Tibial nerve (tissue), 4 donors: ENCODE measurements at places on chromosomes 12 and 14.

- H3K36me3 ChIP-seq, result no peaks in the 10 kb centered on the region
- H3K27ac ChIP-seq, result peak overlapping the region; percentile 25
- H3K27me3 ChIP-seq, result no peaks in the 10 kb centered on the region
- H3K4me3 ChIP-seq, result no peak overlapping the region
Measured at GRCh38 chr14:68397371-68397811, 395.5 kb downstream of the ZFP36L1 start.

DNA sequence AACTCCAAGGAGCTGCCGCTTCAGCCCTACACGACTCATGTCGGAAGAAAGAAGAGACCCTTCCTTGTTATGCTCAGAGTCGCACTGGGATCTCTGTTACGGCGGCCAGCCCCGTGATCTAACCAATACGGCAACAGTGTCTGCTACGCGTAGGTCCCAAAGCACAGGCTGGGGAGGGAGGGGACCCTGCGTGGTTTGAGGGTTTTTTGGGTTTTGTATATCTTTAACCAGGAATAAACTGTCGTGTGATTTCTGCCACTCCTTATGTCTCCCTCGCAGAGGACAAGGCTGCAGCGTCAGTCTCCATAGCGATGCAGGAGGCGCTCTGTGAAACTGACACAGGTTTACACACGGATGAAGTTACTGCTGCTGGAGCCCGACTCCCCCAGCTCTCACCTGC, 60.0 kb upstream of the DIO3 start:
- peak; percentile 7 for DNase-seq
- no peaks in the 10 kb centered on the region for H3K4me1 ChIP-seq
- H3K27me3 ChIP-seq, result no peaks in the 10 kb centered on the region

- H3K27me3 ChIP-seq, result no peaks in the 10 kb centered on the region
- peaks cover 100% of the 10 kb centered on the region for H3K4me1 ChIP-seq
- H3K4me3 ChIP-seq, result no peak overlapping the region
- peak overlapping the region; percentile 82 for H3K27ac ChIP-seq
- H3K36me3 ChIP-seq, result no peaks in the 10 kb centered on the region
Measured at GRCh38 chr12:120249875-120250795, 15.4 kb downstream of the PXN start.

GRCh38 chr14:26008290-26008689, 589.5 kb downstream of the NOVA1 start:
- no peaks in the 10 kb centered on the region for H3K36me3 ChIP-seq
- DNase-seq, result no peak
- H3K4me1 ChIP-seq, result no peaks in the 10 kb centered on the region
- no peak overlapping the region for H3K4me3 ChIP-seq
- H3K27me3 ChIP-seq, result no peaks in the 10 kb centered on the region
- no peak overlapping the region for H3K27ac ChIP-seq

GRCh38 chr14:31834616-31835015, 242.5 kb upstream of the ARHGAP5 start:
- no peak for DNase-seq
- no peaks in the 10 kb centered on the region for H3K4me1 ChIP-seq
- no peak overlapping the region for H3K4me3 ChIP-seq
- H3K27me3 ChIP-seq, result no peaks in the 10 kb centered on the region
- H3K36me3 ChIP-seq, result no peaks in the 10 kb centered on the region
- H3K27ac ChIP-seq, result no peak overlapping the region

- H3K27ac ChIP-seq, result no peak overlapping the region
- peaks cover 19% of the 10 kb centered on the region for H3K36me3 ChIP-seq
- H3K4me3 ChIP-seq, result no peak overlapping the region
Measured at GRCh38 chr14:63938198-63939005, 85.6 kb downstream of the SYNE2 start.

- H3K4me3 ChIP-seq, result no peak overlapping the region
- H3K27me3 ChIP-seq, result no peaks in the 10 kb centered on the region
- no peak overlapping the region for H3K27ac ChIP-seq
- no peaks in the 10 kb centered on the region for H3K4me1 ChIP-seq
- H3K36me3 ChIP-seq, result no peaks in the 10 kb centered on the region
Measured at GRCh38 chr12:13373803-13374202, 177.3 kb downstream of the EMP1 start.

DNA sequence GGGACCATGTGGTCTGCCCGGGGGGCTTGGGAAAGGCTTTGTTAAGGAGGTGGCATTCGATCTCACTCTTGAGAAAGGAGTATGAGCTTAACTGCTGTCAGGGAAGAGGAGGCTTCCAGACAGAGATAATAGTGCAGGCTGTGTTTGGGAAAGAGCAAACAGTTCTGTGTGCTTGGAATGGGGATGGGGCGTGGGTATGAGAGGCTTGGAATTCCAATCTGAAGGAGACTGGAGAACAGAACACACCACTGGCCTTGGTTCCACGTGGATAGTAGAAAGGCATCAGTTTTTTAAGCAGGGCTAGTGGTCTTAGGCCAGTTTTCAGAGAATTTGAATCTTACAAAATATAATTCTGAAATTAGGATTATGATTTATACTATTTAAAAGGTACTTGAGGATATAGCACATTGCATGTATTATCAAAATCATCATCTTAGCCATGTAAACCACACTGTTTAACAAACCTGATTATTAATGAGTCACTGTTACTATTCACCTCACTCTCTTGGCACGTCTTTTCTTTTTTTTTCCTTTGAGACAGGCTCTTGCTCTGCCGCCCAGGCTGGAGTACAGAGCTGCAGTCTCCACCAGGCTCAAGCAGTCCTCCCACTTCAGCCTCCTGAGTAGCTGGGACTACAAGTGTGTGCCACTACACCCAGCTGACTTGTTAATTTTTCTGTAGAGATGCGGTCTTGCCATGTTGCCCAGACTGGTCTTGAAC, 38.5 kb upstream of the KCNK13 start:
- H3K4me1 ChIP-seq, result no peaks in the 10 kb centered on the region
- H3K27ac ChIP-seq, result no peak overlapping the region
- H3K4me3 ChIP-seq, result no peak overlapping the region
- H3K27me3 ChIP-seq, result no peaks in the 10 kb centered on the region

GRCh38 chr12:4828176-4828575, 81.5 kb upstream of the KCNA1 start:
- no peaks in the 10 kb centered on the region for H3K4me1 ChIP-seq
- no peaks in the 10 kb centered on the region for H3K27me3 ChIP-seq
- no peak overlapping the region for H3K27ac ChIP-seq
- no peak overlapping the region for H3K4me3 ChIP-seq
- no peaks in the 10 kb centered on the region for H3K36me3 ChIP-seq
- no peak for DNase-seq

- DNase-seq, result no peak
- H3K27ac ChIP-seq, result no peak overlapping the region
- H3K27me3 ChIP-seq, result no peaks in the 10 kb centered on the region
- H3K36me3 ChIP-seq, result no peaks in the 10 kb centered on the region
Measured at GRCh38 chr14:61460718-61461611, 139.6 kb downstream of the PRKCH start.

DNA sequence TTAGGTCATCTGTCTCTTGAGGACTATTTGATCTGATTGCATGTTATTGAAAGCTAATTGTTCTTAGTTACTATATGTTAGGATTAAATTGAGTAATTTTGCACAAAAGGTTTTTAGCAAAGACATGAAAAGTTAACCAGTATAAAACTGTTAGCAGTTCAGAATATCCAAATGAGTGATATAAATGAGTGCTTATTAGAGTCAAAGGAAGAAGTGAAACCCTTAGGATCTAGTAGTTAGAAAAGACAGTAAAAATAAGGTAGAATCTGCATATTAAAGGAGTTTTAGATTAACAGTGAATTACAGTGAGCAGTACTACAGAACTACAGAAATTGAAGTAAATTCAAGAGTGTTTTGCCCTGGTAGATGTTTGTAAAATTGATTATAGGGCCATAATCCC, 12.4 kb downstream of the RAP1B start:
- no peaks in the 10 kb centered on the region for H3K27me3 ChIP-seq
- H3K4me1 ChIP-seq, result peaks cover 54% of the 10 kb centered on the region
- H3K36me3 ChIP-seq, result peaks cover 20% of the 10 kb centered on the region
- DNase-seq, result no peak
- no peak overlapping the region for H3K4me3 ChIP-seq

GRCh38 chr12:57868221-57868620, 21.7 kb upstream of the CTDSP2 start:
- no peak overlapping the region for H3K4me3 ChIP-seq
- H3K4me1 ChIP-seq, result peaks cover 8% of the 10 kb centered on the region
- no peaks in the 10 kb centered on the region for H3K27me3 ChIP-seq
- no peak for DNase-seq

GRCh38 chr14:78927261-78927660, 757.1 kb downstream of the NRXN3 start:
- no peaks in the 10 kb centered on the region for H3K27me3 ChIP-seq
- H3K4me1 ChIP-seq, result no peaks in the 10 kb centered on the region
- H3K27ac ChIP-seq, result no peak overlapping the region
- H3K36me3 ChIP-seq, result no peaks in the 10 kb centered on the region
- no peak overlapping the region for H3K4me3 ChIP-seq
- no peak for DNase-seq

GRCh38 chr12:269191-269590, 6.6 kb upstream of the SLC6A13 start:
- H3K36me3 ChIP-seq, result no peaks in the 10 kb centered on the region
- no peak overlapping the region for H3K27ac ChIP-seq
- peak; percentile 27 for DNase-seq
- peaks cover 50% of the 10 kb centered on the region for H3K4me1 ChIP-seq
- no peak overlapping the region for H3K4me3 ChIP-seq

DNA sequence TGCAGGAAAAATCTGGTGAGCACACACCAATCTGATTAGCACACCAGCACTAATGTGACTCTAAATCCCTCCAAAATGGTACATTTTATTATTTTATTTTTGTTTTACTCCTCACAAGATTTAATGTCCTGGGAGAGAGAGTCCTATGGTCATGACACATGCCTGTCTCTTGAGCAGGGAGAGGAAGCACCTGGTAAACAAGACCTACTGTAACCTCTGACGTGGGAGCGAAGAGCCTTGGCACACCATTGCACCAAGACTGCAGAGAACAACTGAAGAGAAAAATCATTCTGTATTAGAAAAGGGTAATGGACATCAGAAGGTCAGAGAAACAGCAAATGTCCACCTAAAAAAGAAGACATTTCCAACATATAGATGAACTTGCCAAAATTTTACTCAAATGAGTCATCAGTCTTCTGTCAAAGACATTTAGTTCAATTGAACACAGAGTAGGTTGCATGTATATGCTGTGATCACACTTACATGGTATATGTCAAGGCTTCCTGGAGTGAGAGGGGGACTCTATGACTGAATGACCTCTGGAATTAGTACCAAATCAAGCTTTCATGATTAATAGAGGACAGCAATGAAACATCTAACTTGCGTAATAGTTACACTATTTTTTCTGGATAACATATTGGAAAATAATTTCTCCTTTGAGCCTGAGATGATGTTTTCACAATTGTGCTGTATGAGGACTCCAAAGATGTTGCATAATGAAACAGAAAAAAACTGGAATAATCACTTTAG, 186.9 kb upstream of the FLRT2 start:
- no peaks in the 10 kb centered on the region for H3K36me3 ChIP-seq
- H3K27me3 ChIP-seq, result no peaks in the 10 kb centered on the region

DNA sequence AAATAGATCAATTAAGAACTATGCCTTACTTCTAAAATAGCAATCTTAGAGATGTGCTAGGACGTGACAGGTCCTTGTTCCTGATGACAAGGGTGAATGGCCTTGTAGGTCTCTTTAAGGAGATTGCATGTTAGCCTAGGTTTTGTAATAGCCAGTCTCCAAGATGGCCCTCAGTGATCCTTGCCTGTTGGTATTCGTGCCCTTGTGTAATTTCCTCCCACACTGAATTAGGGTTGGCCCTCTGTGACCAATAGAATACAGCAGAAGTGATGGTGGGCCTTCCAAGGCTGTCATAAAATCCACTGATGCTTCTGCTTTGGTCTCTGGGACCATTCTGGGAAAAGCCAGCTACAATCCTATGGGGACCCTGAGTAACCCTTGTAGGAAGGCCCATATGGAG, 38.2 kb upstream of the SNX6 start:
- H3K4me3 ChIP-seq, result no peak overlapping the region
- H3K4me1 ChIP-seq, result no peaks in the 10 kb centered on the region
- no peak for DNase-seq
- H3K36me3 ChIP-seq, result no peaks in the 10 kb centered on the region
- no peak overlapping the region for H3K27ac ChIP-seq
- no peaks in the 10 kb centered on the region for H3K27me3 ChIP-seq

- H3K4me1 ChIP-seq, result no peaks in the 10 kb centered on the region
- H3K27ac ChIP-seq, result no peak overlapping the region
- DNase-seq, result no peak
- H3K36me3 ChIP-seq, result no peaks in the 10 kb centered on the region
- no peaks in the 10 kb centered on the region for H3K27me3 ChIP-seq
Measured at GRCh38 chr14:90553921-90554336, 157.1 kb downstream of the CALM1 start.

DNA sequence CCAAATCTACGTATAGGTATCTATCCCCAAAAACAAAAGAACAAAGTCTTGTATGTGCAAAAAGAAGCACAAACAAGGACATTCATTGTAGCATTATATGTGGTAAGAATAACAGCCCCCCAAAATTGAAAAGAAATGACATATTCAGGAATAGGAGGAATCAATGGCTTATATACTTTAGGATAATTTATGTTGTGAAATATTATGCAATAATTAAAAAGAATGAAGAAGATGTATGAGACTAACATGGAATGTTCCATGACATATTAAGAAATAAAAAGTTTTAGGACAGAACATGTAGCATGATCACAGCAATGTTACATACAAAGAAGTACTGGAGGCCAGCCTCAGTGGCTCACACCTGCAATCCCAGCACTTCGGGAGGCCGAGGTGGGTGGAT, 9.1 kb downstream of the SMCO2 start:
- no peaks in the 10 kb centered on the region for H3K27me3 ChIP-seq
- H3K27ac ChIP-seq, result no peak overlapping the region
- DNase-seq, result no peak
- H3K36me3 ChIP-seq, result no peaks in the 10 kb centered on the region
- no peak overlapping the region for H3K4me3 ChIP-seq
- H3K4me1 ChIP-seq, result no peaks in the 10 kb centered on the region

- H3K27me3 ChIP-seq, result no peaks in the 10 kb centered on the region
- DNase-seq, result no peak
- H3K4me1 ChIP-seq, result no peaks in the 10 kb centered on the region
- no peaks in the 10 kb centered on the region for H3K36me3 ChIP-seq
- H3K4me3 ChIP-seq, result no peak overlapping the region
- H3K27ac ChIP-seq, result no peak overlapping the region
Measured at GRCh38 chr14:98244966-98245569, 1026.9 kb downstream of the BCL11B start.

DNA sequence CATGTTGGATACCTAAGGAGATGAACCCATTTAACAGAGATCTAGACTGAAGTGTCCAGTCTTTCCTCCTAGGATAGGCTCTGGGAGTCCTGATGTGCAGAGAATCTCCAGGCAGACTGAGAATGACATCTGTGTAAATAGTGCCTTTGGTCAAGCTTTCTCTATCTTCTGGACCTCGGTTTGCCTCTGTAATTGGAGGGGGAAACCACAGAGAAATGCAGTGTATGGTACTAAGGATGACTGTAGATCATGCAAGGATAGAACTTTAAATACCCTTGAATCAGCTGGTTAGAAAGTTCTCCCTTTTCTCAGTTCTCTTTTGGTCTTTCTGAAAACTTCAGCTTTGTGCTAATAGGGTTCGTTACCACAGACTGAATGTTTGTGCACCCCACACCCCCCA, 112.2 kb downstream of the PTPN11 start:
- H3K36me3 ChIP-seq, result no peaks in the 10 kb centered on the region
- no peak for DNase-seq
- H3K27ac ChIP-seq, result no peak overlapping the region
- H3K4me3 ChIP-seq, result no peak overlapping the region
